ENCODE measurements at places on chromosomes 12 and 14. TPM values are rescaled to one million over a fixed set of nuclear protein-coding genes. Genes with fewer than 3 reads are reported as not detected.
A peak's percentile ranks its signal among the peaks of the same experiment; 100 is the strongest.

GRCh38 chr14:32913725-32914124 is 25.0 kb upstream of the NPAS3 start:
- H3K27ac ChIP-seq, result no peak overlapping the region
- no peaks in the 10 kb centered on the region for H3K4me1 ChIP-seq
- no peak overlapping the region for H3K4me3 ChIP-seq
- peaks cover 5% of the 10 kb centered on the region for H3K36me3 ChIP-seq
- DNase-seq, result no peak

GRCh38 chr12:106863189-106863588 is 88.7 kb downstream of the RIC8B start:
- no peak for DNase-seq
- H3K4me3 ChIP-seq, result no peak overlapping the region
- no peaks in the 10 kb centered on the region for H3K27me3 ChIP-seq
- H3K36me3 ChIP-seq, result no peaks in the 10 kb centered on the region
- peaks cover 36% of the 10 kb centered on the region for H3K4me1 ChIP-seq

DNA sequence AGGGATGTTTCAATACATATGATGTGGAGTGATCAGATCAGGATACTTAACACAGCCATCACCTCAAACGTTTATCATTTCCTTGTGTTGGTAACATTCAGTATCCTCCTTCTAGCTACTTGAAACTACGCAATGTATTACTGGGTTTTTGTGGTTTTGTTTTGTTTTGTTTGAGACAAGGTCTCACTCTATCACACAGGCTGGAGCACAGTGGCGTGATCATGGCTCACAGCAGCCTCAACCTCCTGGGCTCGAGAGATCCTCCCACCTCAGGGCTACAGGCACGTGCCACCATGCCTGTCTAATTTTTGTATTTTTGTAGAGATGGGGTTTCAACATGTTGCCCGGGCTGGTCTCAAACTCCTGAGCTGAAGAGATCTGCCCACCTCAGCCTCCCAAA is 70.2 kb upstream of the BCL11B start:
- H3K4me3 ChIP-seq, result no peak overlapping the region
- peaks cover 3% of the 10 kb centered on the region for H3K27me3 ChIP-seq
- H3K36me3 ChIP-seq, result peaks cover 3% of the 10 kb centered on the region
- no peak for DNase-seq
- H3K4me1 ChIP-seq, result peaks cover 7% of the 10 kb centered on the region

- no peaks in the 10 kb centered on the region for H3K36me3 ChIP-seq
- H3K4me3 ChIP-seq, result no peak overlapping the region
- H3K27ac ChIP-seq, result no peak overlapping the region
- peak; percentile 87 for DNase-seq
These were observed 31.5 kb downstream of the TMEM63C start for GRCh38 chr14:77212943-77213678.

- no peaks in the 10 kb centered on the region for H3K27me3 ChIP-seq
- H3K4me1 ChIP-seq, result no peaks in the 10 kb centered on the region
- H3K27ac ChIP-seq, result no peak overlapping the region
- H3K36me3 ChIP-seq, result peaks cover 31% of the 10 kb centered on the region
These were observed 11.9 kb upstream of the GOLGA3 start for GRCh38 chr12:132840536-132840935.

DNA sequence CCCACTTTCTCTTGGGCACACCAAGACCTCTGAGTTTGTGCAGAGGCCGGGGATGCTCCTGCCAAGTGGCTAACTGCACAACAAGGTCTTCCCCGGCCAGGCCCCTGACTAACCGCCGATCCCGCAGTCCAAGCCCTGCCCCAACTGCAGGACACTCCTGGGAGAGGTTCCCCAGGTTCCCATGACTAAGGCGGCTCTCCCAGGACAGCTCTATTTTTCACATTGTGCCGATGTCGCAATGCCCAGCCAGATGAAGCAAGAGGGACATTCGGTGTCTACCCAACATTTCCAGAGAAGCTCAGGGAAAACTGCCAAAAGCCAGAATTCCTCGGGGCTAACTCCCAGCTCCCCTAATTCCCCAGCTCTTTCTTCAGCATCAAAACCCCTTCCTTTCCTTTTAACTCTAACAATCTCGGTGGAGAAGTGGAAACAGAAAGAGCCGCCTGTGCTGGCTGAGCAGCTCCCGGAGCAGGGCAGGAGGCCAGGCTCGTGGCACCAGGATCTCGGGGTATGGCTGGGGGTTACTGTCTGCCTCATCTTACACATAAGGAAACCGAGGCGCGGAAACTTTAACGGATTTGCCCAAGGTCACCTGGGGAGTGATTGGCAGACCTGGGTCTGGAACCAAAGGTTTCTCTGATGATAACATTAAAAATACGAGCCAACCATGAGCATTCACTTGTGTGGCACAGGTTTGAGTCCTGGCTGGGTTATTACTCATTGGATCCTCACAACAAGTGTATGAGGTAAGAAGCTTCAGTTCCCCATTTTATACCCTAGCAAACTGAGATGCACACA is 318.2 kb downstream of the BCL11B start:
- H3K4me3 ChIP-seq, result no peak overlapping the region
- no peak for DNase-seq
- H3K36me3 ChIP-seq, result no peaks in the 10 kb centered on the region
- peaks cover 9% of the 10 kb centered on the region for H3K4me1 ChIP-seq

DNA sequence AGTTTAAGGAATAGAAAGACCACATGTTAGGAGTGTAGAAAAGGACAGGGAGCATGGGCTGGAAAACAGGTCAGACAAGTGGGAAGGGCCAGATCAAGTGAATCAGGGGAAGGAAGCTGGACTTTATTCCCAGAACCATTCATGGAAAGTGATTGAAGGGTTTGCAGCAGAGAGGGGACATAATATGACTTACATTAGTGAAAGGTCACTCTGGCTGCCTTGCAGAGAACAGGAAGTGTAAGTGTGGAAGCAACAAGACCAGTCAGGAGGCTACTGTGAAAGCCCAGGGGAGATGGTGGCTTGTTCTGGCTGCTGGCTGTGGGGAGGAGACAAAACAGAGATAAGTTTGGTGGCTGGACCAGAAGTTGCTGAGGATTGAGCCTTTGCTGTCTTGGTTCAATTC is 69.1 kb downstream of the VCPKMT start:
- H3K4me3 ChIP-seq, result no peak overlapping the region
- peaks cover 5% of the 10 kb centered on the region for H3K36me3 ChIP-seq
- peaks cover 23% of the 10 kb centered on the region for H3K4me1 ChIP-seq

DNA sequence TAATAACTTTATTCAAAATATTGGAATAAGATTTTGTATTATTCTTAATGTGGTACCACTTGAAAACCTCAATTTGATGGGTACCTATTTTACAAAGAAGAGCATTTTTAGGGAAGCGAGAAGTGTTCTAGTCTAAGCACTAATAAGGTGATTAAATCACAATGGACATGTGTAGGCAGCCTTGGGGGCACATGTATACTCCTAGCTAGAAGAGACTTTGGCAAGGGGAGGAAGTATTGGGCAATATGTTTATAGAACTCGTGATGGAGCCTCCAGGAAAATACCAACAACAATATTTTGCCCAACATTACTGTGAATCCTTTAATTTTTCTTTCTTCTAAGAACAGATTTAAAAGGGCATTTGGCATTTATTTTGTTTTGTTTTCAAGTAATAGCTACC is 280.3 kb downstream of the ADAMTS20 start:
- H3K36me3 ChIP-seq, result peaks cover under 1% of the 10 kb centered on the region
- H3K4me1 ChIP-seq, result peaks cover 46% of the 10 kb centered on the region
- H3K4me3 ChIP-seq, result no peak overlapping the region
- H3K27ac ChIP-seq, result peak overlapping the region; percentile 99
- H3K27me3 ChIP-seq, result no peaks in the 10 kb centered on the region

GRCh38 chr12:95480230-95480629 is 6.3 kb downstream of the METAP2 start:
- H3K4me1 ChIP-seq, result peaks cover 7% of the 10 kb centered on the region
- H3K27me3 ChIP-seq, result no peaks in the 10 kb centered on the region
- no peak overlapping the region for H3K27ac ChIP-seq
- no peak overlapping the region for H3K4me3 ChIP-seq
- H3K36me3 ChIP-seq, result peaks cover 53% of the 10 kb centered on the region

- no peak for DNase-seq
- H3K4me3 ChIP-seq, result no peak overlapping the region
- H3K4me1 ChIP-seq, result peaks cover 36% of the 10 kb centered on the region
- H3K36me3 ChIP-seq, result peaks cover 3% of the 10 kb centered on the region
These were observed 253.2 kb downstream of the CACNA1C start for GRCh38 chr12:2306012-2306411.

- H3K4me1 ChIP-seq, result no peaks in the 10 kb centered on the region
- no peak overlapping the region for H3K27ac ChIP-seq
- H3K4me3 ChIP-seq, result no peak overlapping the region
- peaks cover 13% of the 10 kb centered on the region for H3K36me3 ChIP-seq
These were observed 81.2 kb downstream of the PRKD1 start for GRCh38 chr14:29846339-29847055.

Gene ADAMTS20
- 6.0 TPM for total RNA-seq

Gene CCDC197
- total RNA-seq, result not detected
